Cerebellum (tissue), 4 donors: ENCODE measurements at places on chromosomes 6 and 20. TPM values are rescaled to one million over a fixed set of nuclear protein-coding genes. Genes with fewer than 3 reads are reported as not detected.

The SSTR4 gene
- total RNA-seq = 0.54 TPM

The ENPP5 gene
- 19.8 TPM for total RNA-seq

The WFDC10B gene
- total RNA-seq = not detected

The PROKR2 gene
- 0.45 TPM for total RNA-seq

The SLC35D3 gene
- total RNA-seq = 0.36 TPM

The TFAP2D gene
- not detected for total RNA-seq

The C20orf141 gene
- not detected for total RNA-seq
